ENCODE measurements at places on chromosomes 16 and 17.

DNA sequence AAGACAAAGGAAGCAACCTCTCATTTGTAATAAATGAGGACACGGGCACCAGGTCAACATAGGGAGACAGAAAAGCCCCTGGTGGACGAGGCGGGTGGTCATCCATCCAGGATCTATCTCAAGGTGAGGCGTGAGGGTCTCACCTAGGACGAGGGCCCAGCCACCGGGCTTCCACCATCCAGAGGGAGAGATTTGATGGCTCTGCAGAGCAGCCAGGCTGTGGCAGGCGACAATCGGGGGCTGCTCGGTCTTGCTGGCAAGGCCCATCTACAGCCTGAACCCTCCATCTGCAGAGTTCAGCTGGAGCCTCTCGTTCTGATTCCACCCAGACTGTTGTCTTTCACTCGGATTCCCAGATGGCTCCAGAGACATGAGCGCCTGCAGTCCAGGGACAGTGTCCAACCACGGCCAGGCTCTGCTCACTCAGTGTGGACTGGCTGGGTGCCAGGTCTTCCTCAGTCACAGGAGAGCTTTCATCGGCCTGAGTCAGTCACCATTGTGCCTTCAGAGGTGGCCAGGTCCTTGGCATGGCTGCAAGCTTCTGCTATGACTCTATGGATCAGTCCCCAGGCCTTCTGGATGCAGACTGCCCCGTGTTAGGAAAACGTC is 5.9 kb downstream of the LITAFD start:
- no peak overlapping the region for H3K4me3 ChIP-seq
- DNase-seq, result no peak
- H3K27me3 ChIP-seq, result no peaks in the 10 kb centered on the region
- no peaks in the 10 kb centered on the region for H3K4me1 ChIP-seq

GRCh38 chr17:34758718-34759117 is 179.3 kb downstream of the TMEM132E start:
- H3K4me1 ChIP-seq, result no peaks in the 10 kb centered on the region
- H3K27ac ChIP-seq, result no peak overlapping the region
- DNase-seq, result no peak
- H3K4me3 ChIP-seq, result no peak overlapping the region
- peaks cover 2% of the 10 kb centered on the region for H3K27me3 ChIP-seq

- peak overlapping the region; percentile 9 for H3K4me3 ChIP-seq
- no peak for DNase-seq
Observed at GRCh38 chr17:58381124-58382035, 29.4 kb upstream of the SUPT4H1 start.

DNA sequence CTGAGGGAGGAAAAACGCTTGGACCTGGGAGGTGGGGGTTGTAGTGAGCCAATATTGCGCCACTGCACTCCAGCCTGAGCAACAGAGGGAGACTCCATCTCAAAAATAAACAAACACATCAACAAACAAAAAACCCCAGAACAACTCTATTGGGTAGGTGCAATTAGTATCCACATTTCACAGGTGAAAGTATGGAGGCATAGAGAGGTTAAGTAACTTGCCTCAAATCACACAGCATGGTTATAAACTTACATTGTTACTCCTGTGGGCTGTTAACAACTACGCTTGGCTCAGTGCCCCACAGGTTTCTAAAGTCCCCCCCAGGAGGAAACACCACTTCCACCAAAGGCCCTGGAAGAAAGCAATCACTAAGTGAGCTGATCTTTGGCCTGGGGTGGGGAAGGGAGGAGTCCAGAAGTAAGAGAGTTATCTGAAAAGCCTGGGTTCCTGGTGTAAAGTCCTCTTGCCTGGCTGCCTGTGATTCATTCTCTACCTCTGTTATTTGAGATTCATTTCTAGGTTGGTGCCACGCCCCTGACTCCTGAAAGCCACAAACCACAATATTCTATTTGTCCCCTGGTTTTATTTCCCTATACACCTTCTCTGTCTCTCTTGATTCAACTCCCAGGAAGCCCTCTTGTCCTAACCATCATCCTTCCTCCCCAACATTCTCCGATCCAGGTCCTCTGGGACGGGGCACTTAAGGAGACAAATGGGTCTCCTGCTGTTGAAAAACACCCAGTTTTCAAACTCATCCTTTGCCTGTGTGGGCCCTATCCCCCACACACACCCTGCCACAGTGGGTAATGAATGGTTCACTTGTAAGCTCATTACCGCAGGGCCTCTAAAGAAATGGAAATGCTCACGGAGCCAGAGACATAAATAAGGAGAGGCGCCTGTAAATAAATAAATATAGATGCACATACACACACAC is 195.4 kb downstream of the XYLT1 start:
- peak; percentile 9 for DNase-seq
- H3K4me3 ChIP-seq, result no peak overlapping the region
- H3K36me3 ChIP-seq, result peaks cover 4% of the 10 kb centered on the region
- peaks cover 6% of the 10 kb centered on the region for H3K27me3 ChIP-seq
- peak overlapping the region; percentile 3 for H3K27ac ChIP-seq
- peaks cover 55% of the 10 kb centered on the region for H3K4me1 ChIP-seq

- H3K4me1 ChIP-seq, result peaks cover 2% of the 10 kb centered on the region
- no peaks in the 10 kb centered on the region for H3K27me3 ChIP-seq
- no peak overlapping the region for H3K27ac ChIP-seq
- no peak for DNase-seq
- H3K4me3 ChIP-seq, result no peak overlapping the region
Observed at GRCh38 chr17:18015593-18015992, 23.4 kb downstream of the ATPAF2 start.

DNA sequence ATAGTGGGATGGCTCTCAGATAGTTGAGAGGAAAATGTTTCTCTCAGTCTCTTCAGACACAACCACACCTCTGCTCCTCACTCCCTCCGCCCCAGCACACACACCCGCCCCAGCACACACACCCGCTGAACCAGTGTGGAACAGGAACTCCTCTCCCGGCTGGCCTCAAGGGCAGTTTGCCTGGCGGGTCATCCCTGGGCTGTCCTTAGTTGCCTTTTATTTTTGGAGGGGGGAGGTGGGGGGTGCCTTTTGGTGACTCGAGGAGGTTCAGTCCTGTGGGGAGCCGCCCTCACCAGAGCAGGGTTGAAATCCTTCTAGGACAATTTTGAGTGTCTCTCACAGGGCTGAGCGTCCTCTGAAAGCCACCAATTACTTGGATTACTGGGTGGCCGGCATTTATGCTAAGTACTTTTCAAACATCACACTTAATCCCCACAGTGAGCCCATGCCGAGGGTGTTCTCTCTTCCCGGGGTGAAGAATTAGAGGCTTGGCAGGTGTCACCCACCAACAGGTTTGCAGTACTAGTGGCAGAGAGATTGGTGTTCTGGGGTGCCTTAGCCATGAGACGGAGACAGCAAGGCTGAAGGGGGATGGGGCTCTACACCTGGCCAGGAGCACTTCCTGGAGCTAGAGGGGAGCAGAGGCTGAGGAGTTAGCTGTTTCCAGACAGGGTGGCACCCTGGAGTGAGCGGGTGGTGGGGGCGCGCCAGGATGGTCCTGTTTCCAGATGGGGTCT is 2.8 kb downstream of the RASD1 start:
- H3K36me3 ChIP-seq, result peaks cover 34% of the 10 kb centered on the region
- no peak for DNase-seq
- H3K4me1 ChIP-seq, result peaks cover 8% of the 10 kb centered on the region

- H3K27me3 ChIP-seq, result no peaks in the 10 kb centered on the region
- no peaks in the 10 kb centered on the region for H3K36me3 ChIP-seq
- H3K4me3 ChIP-seq, result no peak overlapping the region
- DNase-seq, result no peak
- H3K27ac ChIP-seq, result no peak overlapping the region
- H3K4me1 ChIP-seq, result peaks cover 5% of the 10 kb centered on the region
Observed at GRCh38 chr16:14522671-14523070, 107.4 kb downstream of the PARN start.

DNA sequence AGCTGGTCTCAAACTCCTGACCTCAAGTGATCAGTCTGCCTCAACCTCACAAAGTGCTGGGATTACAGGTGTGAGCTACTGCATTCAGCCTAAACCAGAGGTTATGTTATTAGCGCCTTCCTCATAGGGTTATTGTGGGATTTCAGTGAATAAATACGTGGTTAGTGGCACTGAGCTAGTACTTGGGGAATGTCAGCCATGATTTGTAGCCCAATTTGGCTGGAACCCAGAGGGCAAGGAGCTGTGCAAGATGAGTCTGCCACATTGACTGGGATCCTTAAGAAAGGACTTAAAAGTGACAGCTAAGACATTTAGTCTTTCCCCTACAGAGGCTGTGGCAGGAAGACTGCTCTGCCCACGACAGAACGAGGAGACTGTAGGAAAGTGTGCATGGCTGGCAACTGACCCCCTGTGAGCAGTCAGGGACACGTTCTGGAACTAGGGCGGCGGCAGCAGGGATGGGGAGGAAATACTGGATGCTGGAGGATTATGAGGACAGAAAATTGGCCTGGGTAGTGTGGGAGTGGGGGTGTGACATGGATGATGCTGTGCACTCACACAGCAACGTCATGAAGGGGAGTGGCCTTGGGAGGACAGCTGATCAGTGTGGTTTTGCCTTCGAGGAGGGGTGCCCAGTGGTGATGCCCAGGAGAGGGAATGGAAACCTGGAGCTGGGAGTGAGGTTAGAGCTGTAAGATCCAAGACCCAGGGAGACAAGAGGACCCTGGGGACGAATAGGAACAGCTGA is 14.6 kb downstream of the ATP5PD start:
- H3K4me1 ChIP-seq, result peaks cover 32% of the 10 kb centered on the region
- H3K27me3 ChIP-seq, result peaks cover 5% of the 10 kb centered on the region
- peaks cover 6% of the 10 kb centered on the region for H3K36me3 ChIP-seq
- H3K4me3 ChIP-seq, result peak overlapping the region; percentile 93
- peak; percentile 47 for DNase-seq
- H3K27ac ChIP-seq, result peak overlapping the region; percentile 4

DNA sequence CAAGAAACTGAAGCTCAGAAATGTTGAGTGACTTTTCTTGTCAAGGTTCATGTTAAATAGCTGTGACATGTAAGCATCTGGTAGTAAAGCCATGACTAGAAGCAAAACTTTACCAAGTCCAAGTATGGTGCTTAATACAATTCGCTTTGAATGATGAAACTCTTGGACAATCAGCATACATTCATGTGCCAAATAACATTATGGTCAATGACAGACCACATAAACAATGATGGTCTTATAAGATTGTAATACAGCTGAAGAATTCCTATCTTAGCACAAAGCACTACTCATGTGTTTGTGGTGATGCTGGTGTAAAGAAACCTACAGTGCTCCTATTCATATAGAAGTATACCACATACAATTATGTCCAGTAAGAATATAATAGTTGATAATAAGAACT is 97.1 kb upstream of the RPRML start:
- H3K4me1 ChIP-seq, result peaks cover 8% of the 10 kb centered on the region
- H3K27me3 ChIP-seq, result no peaks in the 10 kb centered on the region
- no peak overlapping the region for H3K27ac ChIP-seq
- no peak for DNase-seq
- peaks cover 16% of the 10 kb centered on the region for H3K36me3 ChIP-seq
- H3K4me3 ChIP-seq, result no peak overlapping the region

- peaks cover 73% of the 10 kb centered on the region for H3K4me1 ChIP-seq
- peaks cover 9% of the 10 kb centered on the region for H3K36me3 ChIP-seq
- DNase-seq, result peak; percentile 38
- H3K4me3 ChIP-seq, result peak overlapping the region; percentile 65
Observed at GRCh38 chr17:31492880-31493655, 101.6 kb downstream of the RAB11FIP4 start.

- no peaks in the 10 kb centered on the region for H3K27me3 ChIP-seq
- peaks cover 46% of the 10 kb centered on the region for H3K36me3 ChIP-seq
- peak overlapping the region; percentile 95 for H3K4me3 ChIP-seq
Observed at GRCh38 chr17:48048384-48049126, 396 bp downstream of the NFE2L1 start.

GRCh38 chr16:57815987-57816745 is 13.9 kb upstream of the KIFC3 start:
- H3K4me1 ChIP-seq, result peaks cover 9% of the 10 kb centered on the region
- no peak overlapping the region for H3K4me3 ChIP-seq
- no peak for DNase-seq
- no peaks in the 10 kb centered on the region for H3K27me3 ChIP-seq
- H3K36me3 ChIP-seq, result no peaks in the 10 kb centered on the region
- no peak overlapping the region for H3K27ac ChIP-seq

GRCh38 chr17:75906143-75906884 is 1.6 kb upstream of the MRPL38 start:
- peak overlapping the region; percentile 46 for H3K27ac ChIP-seq
- peaks cover 5% of the 10 kb centered on the region for H3K4me1 ChIP-seq
- no peaks in the 10 kb centered on the region for H3K27me3 ChIP-seq

- H3K4me3 ChIP-seq, result no peak overlapping the region
- H3K4me1 ChIP-seq, result peaks cover 20% of the 10 kb centered on the region
- peak overlapping the region; percentile 54 for H3K27ac ChIP-seq
- peaks cover 65% of the 10 kb centered on the region for H3K36me3 ChIP-seq
- DNase-seq, result peak; percentile 44
Observed at GRCh38 chr17:4980644-4981216, 6.7 kb downstream of the CAMTA2 start.

DNA sequence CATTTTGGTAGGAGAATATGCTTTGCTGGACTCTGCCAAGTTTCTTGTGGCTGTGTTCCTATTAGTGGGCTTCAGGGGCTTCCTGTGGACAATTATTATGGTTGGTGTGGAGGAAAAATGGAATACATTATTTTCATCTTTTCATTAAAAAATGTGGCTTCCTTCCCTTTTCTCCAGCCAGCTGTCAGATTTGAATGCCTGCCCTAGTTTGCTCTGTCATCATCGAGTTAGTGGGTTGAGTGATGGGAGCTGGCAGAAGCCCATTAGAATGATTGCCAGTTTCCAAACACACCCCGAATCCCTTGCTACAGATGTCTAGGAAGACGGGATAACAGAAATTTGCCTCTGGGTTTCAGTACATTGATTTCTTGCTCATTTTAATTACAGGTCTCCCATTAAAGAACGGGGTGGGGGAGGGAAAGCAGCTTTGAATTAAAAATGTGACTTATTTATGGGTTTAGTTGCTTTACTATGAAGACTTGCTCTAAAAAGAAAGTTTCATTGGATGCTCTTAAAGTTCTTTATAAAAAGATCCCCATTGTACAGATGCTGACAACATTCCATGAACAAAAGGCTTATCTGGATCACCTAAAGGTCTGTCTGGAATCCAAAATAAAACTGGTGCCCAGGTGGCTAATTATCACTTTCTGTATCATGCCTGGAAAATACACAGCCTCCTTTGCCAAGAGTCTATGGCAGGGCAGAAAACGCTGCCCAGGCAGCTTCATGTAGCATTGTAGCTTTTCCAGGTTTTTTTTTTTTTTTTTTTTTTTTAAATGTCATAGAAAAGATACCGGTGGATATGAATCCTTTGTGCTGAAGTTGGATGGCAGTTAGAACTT is 103.6 kb downstream of the PRKCA start:
- H3K27ac ChIP-seq, result peak overlapping the region; percentile 84
- no peaks in the 10 kb centered on the region for H3K27me3 ChIP-seq
- no peak for DNase-seq

Data from activated T-helper 2 cell treated with anti-CD3 and anti-CD28 coated beads, Interferon-gamma antibody, Interleukin-2, Interleukin-4, amounts not matched to agents 10 μg/mL and 5 μg/mL and 100 μg/mL, durations not matched to agents 14 hours and 24 hours and 36 hours (primary cell).